ENCODE measurements at places on chromosomes 16 and 17.

DNA sequence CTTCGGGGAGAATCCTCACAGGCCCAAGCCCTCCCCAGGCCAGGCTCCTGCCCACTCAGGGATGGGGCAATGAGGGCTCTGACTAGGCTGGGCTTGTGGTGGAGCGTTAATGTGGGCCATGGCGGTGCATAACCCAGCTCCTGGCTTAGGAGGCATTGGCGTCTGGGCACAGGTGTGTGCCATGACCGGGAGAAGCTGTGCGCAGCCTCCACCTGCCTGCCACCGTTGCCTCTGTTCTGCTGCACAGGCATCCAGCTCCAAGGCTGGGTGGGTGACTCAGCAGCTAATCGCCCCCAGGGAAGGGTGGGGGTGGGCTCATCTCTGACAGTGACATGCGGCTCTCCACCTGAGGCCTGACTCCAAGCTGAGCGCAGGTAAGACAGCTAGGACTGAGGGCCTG is 3.5 kb upstream of the ARHGAP27 start:
- no peak for DNase-seq

DNA sequence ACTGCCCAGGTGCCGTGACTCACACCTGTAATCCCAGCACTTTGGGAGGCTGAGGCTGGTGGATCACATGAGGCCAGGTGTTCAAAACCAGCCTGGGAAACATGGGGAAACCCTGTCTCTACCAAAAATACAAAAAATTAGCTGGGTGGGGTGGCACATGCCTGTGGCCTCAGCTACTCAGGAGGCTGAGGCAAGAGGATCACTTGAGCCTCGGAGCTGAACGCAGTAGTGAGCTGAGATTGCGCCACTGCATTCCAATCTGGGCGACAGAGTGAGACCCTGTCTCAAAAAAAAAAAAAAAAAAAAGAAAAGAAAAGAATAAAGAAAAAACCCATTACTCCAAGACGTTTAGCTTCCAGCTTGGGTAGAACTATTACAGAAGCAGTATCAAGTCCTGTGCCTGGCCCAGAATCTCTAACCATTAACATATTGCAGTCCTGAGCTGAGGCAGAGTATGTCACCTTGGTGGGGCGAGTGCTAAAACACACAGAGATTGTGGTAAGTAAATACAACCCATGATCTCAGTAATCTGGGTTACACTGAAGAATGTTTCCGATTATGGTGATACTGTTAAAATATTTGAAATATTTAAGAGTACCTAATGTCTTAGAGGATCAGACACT is 23.2 kb upstream of the CFAP20 start:
- DNase-seq = no peak

- DNase-seq = no peak
These were observed 36.8 kb upstream of the METRNL start for GRCh38 chr17:83042522-83043158.

DNA sequence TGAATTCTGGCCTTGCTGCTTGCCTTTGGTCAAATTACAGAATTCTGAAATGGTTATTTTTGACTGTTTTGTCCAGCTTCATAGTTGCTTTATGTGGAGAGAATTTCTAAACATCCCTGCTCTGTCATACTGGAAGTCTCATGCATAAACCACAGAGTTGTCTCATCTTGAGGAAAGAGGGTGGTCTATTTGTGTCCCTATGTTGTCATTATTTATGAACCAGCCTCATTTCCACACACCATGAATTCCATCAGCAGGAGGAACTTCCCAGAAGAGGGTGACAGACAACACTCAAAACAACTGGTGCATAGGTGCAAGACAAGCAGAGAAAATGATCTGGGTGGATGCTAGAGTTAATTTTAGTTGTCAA is 525.8 kb upstream of the GOT2 start:
- DNase-seq = no peak

GRCh38 chr17:33335491-33336173 is 42.5 kb upstream of the ASIC2 start:
- DNase-seq = no peak

DNA sequence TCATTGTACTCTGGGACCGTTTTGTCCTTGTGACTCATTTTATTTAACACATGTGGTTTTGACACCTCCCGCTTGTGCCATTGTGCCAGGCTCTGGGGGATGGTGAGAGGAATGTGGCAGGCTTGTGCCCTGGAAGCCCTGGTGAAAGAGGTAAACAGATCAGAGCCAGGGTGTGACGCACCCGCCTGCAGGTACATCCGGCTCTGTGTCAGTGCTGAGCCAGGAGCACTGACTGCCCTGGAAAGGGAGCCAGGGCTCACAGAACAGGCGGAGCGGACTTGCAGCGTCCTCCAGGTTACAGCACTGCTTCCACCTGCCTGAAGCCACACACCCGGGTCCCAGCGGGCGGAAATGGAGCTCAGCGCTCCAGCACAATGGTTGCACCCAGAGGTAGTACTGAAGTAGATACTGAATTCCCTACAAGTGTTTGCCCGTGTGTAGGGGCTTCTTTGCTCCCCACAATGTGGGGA is 30.6 kb downstream of the CDRT15 start:
- peak; percentile 86 for DNase-seq

DNA sequence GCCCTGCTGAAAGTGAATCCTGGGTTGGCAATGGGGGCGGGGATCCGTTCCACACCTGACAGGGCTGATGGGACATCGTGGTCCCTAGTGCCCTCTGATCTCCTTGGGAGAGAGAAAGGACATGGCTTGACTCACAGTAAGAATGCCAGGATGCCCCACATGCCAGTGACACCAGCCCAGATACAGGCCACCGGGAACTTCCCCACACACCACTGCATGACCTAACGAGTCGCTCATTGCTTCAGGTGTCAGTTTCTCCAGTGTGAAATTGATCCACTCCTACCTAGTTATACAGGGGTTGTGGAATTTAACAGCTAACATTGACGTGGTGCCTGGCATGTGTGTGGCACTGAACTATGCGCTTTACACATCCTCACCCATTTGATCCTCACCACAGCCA is 7.5 kb downstream of the CD300LG start:
- DNase-seq = no peak

DNA sequence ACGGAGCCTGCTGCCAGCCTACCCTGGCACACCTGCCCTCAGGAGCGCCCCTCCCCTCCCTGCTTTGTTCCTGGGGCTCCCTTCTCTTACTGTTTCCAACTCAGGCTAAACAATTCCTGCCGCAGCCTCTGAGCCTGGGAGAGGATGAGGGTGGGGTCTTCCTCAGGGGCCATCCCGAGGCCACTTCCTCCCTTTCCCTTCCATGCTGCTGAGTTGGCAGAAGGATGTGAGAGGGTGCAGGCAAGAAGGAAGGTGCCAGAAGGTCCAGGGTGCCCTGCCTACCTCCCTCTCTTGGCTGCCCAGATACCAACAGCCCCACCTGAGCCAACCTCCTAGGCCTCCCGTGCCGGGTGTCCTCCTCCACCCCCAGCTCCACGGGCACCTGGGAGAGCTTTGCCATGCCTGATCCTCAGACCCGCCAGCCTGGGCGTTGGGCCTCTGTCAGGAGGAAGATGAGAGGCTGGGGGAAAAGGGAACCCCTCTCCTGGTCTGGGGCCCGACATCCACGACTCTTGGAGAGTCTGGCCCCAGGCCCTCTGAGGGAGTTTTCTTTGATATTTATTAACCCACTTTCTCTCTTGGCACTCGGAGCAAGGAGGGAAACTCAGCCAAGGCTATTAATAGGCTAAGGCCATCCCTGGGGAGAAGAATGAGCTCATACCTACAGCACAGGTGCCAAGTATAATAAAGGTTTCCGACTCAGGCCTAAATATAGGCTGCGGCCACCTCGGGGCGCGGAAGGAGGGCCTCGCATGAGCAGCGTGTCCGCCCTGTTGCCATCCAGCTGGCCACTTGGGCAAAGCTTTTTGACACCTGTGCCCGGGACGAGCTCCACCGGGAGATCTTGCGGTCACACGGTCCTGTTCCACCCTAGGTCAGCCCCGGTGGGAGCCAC is 232.0 kb downstream of the ENGASE start:
- DNase-seq = no peak

GRCh38 chr16:79393564-79393963 is 207.0 kb downstream of the MAF start:
- DNase-seq = no peak

- no peak for DNase-seq
These were observed 688 bp downstream of the CA10 start for GRCh38 chr17:52157603-52158449.

DNA sequence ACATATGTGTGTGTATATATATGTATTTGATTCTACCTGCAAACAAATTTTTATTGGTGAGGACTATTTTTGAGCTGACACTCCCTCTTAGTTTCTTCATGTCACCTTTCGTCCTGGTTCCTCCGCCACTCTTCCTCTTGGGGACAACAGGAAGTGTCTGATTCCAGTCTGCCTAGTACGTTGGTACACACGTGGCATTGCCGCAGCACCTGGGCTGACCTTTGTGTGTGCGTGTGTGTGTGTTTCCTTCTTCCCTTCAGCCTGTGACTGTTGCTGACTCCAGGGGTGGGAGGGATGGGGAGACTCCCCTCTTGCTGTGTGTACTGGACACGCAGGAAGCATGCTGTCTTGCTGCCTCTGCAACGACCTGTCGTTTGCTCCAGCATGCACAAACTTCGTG is 29.4 kb upstream of the CACNG5 start:
- no peak for DNase-seq

- no peak for DNase-seq
These were observed 232.6 kb downstream of the FTO start for GRCh38 chr16:53936529-53936928.

- DNase-seq = no peak
These were observed 49.1 kb downstream of the KATNIP start for GRCh38 chr16:27598931-27599565.

- DNase-seq = no peak
These were observed 2.4 kb upstream of the CAPN15 start for GRCh38 chr16:525123-525519.

DNA sequence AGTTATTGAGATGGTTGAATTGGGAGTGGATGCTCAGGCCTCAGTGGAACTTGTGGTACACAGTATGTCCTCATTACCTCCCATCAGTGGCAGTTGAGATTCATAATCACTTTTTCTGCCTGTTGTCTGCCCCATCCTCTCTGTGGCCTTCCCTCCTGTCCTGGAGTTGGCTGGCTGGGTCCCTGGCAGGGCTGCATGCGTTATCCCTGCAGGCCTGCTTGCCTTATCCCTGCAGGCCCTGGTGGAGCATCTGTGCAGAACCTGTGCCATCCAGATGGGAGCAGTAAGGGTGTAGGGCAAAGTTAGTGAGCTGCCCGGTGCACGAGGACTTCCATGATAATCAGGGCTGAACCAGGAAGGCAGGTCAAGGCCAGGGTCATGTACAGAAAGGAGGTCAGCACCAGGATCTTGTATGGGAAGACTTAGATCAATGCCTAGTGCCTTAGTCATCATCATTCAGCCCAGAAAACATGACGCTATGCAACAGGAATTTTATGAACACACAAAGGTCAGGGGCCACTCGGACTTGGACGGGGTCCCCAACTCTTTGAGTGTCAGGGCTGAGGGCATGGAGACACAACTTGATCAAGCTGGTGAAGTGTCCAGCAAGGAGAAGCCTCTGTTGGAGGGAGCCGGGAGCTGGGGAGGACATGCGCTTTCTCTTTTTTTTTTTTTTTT is 47.2 kb downstream of the ABCC1 start:
- DNase-seq = peak; percentile 65

DNA sequence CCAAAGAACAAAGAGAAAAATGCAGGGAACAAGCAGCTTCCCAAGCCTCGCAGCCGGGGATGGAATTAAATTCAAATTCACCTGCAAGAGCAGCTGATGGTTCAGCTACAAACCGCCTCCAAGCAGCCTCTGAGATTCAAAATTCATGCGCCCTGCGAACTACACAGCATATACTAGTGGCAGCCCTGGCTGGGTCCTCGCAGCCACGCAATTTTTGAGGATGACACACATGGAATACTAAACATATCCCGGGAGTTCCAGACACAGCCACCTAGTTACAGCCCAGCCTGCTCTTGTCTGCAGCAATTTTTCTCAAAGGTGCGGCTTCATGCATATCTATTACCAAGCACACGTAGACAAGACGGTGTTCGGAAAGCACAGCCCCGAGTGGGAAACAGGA is 35.9 kb upstream of the KIFC3 start:
- DNase-seq = no peak

- no peak for DNase-seq
These were observed 28.5 kb downstream of the SMIM36 start for GRCh38 chr17:55482591-55483389.

- no peak for DNase-seq
These were observed 2.1 kb upstream of the TLCD2 start for GRCh38 chr17:1712271-1712670.

GRCh38 chr16:69073181-69073702 is 32.2 kb upstream of the HAS3 start:
- DNase-seq = peak; percentile 93

DNA sequence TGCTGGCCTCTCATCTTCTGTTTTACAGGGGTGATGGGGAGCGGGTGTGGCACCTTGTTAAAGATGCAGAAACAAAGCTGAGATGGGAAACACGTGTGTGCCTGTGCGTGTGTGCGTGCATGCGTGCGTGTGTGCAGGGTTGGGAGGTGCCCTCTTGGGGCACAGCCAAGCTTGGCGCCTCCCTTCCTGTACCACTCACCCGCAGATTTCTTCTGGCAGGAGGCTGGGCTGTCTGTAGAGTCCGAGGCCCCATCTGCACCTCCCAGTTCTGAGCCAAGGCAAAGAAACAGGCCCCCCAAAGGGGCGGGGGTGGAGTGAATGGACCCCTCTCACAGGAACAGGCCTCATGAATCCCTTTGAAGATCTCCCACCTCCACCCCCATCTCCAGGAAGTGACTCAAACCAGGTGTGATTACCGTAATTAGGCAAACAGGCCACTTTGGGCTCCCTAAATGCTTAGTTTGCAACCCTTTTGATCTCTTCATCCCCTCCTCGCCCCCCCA is 20.9 kb downstream of the TNS4 start:
- no peak for DNase-seq

DNA sequence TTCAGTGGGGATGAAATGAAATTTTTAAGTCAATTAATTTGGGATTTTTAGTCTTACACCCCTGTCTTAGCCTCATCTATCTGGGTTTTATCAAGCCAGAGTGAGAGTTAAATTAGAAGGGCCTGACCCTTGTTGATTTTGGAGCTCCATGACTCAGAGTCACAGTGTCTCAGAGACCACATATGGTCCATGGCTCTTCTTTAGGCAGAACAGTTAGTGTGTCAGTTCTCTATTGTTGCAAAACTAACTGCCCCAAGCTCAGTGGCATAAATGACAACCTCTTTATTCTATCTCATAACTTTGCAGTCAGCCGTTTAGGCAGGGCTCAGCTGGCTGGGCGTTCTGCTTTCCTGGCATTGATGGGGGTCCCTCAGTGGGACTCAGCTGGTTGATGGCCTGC is 44.7 kb downstream of the IRF8 start:
- DNase-seq = no peak

GRCh38 chr17:61338874-61339478 is 60.7 kb upstream of the TBX2 start:
- no peak for DNase-seq

DNA sequence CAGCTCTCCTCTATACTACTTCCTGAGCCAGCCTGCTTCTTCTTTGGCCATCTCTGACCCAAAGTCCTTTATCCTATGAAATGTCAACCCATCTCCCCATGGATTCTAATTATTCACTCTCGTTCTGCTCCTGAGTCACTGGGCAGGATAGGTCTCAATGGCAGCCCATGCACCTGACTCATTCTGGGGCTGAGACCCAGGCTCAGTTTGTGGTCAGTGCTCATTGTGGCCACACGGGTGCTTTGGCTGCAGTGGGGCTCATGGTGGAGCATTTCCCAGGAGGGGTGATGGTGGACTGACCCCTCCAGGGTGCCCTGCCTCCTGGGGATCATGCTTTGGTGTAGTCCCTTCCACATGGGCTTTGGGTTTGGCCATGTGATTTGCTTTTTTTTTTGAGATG is 154.8 kb upstream of the WSCD1 start:
- DNase-seq = no peak
